ENCODE measurements at places on chromosomes 5 and 9.

- no peak for DNase-seq
These were observed 4.9 kb downstream of the SUSD1 start for GRCh38 chr9:112170235-112170634.

DNA sequence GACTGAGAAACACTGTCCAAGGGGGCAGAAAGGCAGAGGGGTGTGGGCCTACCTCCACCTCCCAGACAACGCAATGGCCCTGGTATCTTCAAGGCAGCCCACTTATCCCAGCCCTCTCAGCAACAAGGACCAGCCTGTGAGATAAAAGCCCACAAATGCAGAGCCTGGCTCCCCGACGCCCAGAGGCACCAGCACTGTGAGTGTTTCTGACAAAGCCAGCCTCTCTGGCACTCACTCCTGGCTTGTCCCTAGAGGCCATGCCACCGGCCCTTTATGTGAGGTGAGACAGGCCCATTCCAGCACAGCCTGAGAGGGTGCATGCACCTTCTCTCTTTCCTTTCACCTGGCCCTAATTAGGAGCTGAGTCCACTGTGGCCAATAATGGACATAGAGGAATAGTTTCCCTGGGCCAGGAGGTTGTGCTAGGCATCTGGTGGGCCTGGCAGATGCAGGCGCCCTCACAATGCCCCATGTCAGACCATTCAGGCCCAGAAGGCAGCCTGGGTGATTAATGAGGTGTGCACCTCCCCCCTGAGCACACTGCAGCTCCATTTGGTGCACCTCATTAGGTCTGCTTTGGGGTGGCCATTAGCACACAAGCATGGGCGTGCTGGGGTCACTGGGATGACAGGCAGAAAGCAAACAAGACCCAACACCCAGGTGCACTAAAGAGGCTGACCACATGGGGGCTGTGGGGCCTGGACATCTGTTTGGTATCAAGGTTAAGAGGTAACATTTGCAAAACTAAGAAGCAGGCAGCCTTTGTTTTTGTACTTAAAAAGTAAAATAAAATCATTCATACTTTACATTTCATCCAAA is 176.0 kb downstream of the MED10 start:
- no peak for DNase-seq

- DNase-seq = peak; percentile 20
These were observed 475 bp downstream of the WDR5 start for GRCh38 chr9:134136118-134136995.

DNA sequence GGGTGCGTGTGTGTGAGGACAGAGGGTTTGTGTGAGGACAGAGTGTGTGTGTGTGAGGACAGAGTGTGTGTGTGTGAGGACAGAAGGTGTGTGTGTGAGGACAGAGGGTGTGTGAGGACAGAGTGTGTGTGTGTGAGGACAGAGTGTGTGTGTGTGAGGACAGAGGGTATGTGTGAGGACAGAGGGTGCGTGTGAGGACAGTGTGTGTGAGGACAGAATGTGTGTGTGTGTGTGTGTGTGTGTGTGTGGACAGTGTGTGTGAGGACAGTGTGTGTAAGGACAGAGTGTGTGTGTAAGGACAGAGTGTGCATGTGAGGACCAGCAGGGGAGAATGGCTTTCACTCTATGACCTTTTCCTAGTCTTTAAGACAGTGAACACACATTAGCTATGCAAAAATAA is 63.1 kb upstream of the UBAC1 start:
- no peak for DNase-seq

- no peak for DNase-seq
These were observed 124.9 kb upstream of the C6 start for GRCh38 chr5:41338136-41338675.

- no peak for DNase-seq
These were observed 147.3 kb upstream of the HMHB1 start for GRCh38 chr5:143664623-143665022.

- DNase-seq = no peak
These were observed 43.2 kb downstream of the RICTOR start for GRCh38 chr5:39031041-39031440.

- no peak for DNase-seq
These were observed 184.6 kb downstream of the CDK5RAP2 start for GRCh38 chr9:120395376-120395775.

DNA sequence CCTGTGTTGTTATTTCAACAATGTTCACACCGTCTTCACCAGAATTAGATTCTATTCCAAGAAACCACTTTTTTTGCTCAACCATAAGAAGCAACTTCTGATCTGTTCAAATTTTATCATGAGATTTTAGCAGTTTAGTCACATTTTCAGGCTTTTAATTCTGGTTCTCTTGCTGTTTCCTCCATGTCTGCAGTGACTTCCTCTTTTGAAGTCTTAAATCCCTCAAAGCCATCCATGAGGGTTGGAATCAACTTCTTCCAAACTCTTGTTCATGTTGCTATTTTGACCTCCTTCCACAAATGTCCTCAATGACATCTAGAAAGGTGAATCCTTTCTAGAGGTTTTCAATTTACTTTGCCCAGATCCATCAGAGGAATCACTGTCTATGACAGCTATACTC is 25.7 kb upstream of the ENTREP1 start:
- no peak for DNase-seq

DNA sequence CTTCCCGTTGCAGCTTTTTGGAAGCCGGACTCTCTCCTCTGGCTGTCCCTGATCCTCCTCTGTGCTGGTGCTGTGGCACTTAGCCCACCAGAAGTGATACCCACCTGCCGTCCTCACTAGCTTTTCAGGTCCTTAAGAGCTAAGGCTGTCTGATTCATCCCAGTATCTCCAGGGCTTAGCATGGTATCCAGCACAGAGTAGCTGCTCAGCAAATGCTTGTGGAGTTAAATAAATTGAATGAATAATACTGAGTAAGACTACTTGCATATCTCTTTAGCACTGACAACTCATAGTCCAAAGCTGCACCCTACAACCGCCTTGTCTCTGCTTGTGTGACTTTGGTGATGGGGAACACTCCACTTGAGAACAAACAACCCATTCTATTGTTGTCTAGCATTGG is 7.7 kb upstream of the XPA start:
- DNase-seq = no peak

- no peak for DNase-seq
These were observed 266.6 kb upstream of the DAP start for GRCh38 chr5:11027660-11028059.
